RWPE2 (cell line): ENCODE measurements at places on chromosomes 12 and 14.

GRCh38 chr12:15858353-15858752 lies 23.8 kb upstream of the STRAP start:
- no peak for DNase-seq

- DNase-seq, result no peak
Observed at GRCh38 chr14:30138567-30138966, 210.9 kb upstream of the PRKD1 start.

- DNase-seq, result no peak
Observed at GRCh38 chr12:89684136-89684535, 24.5 kb downstream of the ATP2B1 start.

- no peak for DNase-seq
Observed at GRCh38 chr14:54638135-54638446, 71.2 kb downstream of the SAMD4A start.

DNA sequence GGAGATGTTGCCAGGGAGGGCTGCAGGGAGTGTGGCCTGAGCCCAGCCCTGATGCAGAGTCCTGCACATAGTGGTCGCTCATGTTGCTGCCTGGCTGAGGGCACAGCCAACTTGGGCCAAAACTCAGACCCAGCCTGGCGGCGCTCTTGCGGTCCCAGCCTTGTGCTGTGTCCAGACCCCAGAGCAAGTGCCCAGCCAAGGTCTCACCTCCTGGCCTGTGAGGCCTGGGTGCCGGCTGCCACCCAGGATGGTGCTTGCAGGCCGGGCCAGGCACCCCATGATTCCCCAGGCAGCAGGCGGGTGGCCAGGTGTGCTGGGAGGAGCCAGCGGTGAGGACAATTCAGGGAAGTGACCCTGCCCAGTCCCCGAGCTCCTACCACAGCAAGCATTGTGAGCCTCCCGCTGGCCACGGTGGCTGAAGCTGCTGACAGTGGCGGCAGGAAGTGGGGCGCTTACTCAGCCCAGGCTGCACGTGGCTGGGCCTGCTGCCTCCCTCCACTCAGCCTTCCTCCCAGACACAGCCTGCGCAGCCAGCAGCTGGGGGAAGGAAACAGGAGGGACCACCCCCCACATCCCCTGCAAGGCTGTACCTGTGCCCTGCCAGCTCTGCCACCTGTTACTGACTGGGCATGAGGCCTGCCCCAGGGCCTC lies 17.7 kb upstream of the PGF start:
- peak; percentile 80 for DNase-seq

DNA sequence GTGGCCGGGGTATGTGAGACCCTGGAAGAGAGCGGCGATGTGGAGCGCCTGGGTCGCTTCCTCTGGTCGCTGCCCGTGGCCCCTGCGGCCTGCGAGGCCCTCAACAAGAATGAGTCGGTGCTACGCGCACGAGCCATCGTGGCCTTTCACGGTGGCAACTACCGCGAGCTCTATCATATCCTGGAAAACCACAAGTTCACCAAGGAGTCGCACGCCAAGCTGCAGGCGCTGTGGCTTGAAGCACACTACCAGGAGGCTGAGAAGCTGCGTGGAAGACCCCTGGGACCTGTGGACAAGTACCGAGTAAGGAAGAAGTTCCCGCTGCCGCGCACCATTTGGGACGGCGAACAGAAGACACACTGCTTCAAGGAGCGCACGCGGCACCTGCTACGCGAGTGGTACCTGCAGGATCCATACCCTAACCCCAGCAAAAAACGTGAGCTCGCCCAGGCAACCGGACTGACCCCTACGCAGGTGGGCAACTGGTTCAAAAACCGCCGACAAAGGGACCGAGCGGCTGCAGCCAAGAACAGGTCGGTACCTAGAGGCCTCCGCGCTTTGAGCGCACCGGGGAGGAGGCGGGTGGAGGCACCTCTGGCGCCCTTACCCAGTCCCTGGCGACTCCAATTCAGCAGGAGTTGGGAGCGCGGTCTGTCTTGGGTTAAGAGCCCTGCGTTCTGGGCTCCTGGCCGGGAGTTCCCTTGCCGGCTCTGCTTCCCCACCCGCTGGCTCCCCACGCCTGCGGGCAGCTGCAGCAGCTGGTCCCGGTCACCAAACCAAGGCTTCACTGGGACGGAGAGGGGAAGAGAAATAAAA lies 700 bp downstream of the SIX6 start:
- no peak for DNase-seq

GRCh38 chr12:114483996-114484395 lies 78.1 kb upstream of the TBX5 start:
- DNase-seq, result no peak

GRCh38 chr14:89903340-89903952 lies 51.1 kb downstream of the EFCAB11 start:
- DNase-seq, result no peak

DNA sequence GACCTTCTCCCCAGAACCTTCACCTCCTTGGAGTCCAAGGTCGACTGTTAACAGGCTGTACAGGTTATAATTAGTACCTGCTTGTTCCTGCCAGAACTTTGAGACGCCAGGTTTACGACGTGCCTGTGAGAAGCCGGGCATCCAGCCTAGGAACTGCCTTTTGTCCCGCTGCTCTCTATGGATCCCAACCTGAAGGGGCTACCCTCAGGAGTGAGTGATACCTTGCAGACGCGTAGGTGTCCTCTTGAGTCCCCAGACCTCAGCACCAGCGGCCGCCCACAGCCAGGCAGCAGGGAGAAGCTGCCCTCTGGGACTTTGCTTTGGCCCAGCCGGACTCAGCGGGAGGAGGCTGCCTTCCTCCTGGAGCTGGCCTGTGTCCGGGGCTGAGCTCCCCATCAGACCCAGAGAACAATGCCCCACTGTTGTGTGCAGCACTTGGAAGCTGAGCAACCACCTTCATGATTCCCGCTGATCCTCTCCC lies 16.2 kb downstream of the SYNE3 start:
- DNase-seq, result no peak

- no peak for DNase-seq
Observed at GRCh38 chr14:21209185-21209584, 53.3 kb upstream of the OR5AU1 start.

DNA sequence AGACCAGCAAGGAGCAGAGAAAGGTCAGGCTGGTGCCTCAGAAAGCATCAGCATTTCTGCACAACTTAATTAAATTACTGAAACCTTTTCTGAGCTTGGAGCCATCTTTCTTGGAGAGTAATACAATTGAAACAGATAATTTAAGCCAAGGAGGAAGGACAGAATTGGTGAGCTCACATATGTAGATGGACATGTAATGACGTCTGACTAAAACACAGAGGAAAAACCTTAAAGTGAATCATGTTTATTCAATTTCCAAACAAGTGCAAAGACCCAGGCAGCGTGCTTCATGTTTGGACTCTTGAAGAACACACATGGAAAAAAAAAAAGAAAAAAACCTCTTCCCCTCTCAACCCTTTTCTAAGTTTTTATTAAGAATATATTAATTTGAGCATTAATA lies 19.0 kb downstream of the SUSD6 start:
- DNase-seq, result no peak

DNA sequence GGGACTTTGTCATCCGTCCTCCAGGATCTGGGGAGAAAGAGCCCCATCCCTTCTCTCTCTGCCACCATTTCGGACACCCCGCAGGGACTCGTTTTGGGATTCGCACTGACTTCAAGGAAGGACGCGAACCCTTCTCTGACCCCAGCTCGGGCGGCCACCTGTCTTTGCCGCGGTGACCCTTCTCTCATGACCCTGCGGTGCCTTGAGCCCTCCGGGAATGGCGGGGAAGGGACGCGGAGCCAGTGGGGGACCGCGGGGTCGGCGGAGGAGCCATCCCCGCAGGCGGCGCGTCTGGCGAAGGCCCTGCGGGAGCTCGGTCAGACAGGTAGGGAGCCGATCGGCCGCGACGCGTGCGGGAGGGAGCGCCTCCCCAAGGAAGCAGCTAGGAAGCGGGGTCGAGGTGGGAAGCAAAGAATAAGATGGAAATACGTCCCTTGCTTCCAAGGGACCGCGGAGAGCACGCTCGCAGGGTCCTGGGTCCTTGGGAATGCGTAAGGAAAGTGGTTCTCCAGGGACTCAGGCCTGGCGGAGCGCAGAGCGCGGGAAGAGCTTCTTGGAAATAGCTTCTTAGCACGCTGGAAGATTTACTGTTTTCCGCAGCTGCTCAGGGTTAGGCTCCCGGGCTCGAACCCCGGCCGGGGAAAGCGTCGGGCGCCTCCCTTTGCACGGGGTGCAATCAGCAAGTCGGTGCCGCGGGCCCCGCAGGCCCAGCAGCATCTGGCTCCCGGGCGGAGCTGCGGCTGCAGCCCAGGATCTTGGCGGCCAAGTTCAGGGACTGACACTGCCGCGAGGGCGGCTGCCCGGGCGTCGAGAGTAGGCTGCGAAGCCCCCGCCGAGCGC lies 457 bp downstream of the SOCS2 start:
- DNase-seq, result peak; percentile 61

- DNase-seq, result no peak
Observed at GRCh38 chr12:45034861-45035265, 16.0 kb downstream of the DBX2 start.

DNA sequence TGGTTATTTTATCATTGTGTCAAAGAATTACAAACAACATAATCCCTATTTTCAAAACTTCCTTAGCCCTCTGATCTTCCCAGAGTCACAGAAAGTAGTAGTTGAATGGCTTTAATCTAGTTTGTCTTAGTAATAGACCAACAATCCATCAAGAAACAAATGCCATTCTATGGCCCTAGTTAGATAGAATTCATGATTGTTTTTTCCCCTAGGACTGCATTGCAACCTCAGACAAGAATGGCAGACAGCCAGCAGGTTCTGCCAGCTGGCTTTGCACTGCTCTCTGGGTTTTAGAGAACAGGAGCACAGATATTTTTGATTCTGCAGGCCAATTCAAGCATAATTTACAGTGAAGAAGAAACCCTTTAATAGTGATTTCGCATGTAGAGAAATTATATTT lies 33.8 kb downstream of the SYT1 start:
- no peak for DNase-seq
